ENCODE measurements at places on chromosomes 3 and 15.

DNA sequence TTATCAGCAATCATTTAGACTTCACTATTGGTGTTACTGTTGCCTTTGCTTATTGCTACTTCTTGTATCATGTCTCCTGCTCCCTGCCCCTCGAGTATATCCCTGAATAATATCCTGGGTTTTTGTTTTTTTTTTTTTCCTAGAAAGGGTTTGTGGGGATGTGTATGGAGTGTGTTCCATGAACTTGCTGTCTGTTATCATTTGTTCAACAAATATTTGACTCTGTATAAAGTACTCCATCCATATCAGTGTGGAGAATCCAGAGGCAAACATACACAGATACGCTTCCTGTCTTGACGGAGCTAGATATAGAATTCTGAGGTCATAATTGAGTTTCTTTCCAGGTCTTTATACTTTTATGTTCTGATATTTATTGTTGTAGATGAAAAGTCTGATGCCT, 31.8 kb upstream of the GOLGA6L9 start:
- DNase-seq, result no peak

- DNase-seq, result peak; percentile 30
Measured at GRCh38 chr15:68783226-68784058, 37.3 kb downstream of the ANP32A start.

GRCh38 chr3:133136114-133137041, 98.2 kb downstream of the TMEM108 start:
- no peak for DNase-seq

DNA sequence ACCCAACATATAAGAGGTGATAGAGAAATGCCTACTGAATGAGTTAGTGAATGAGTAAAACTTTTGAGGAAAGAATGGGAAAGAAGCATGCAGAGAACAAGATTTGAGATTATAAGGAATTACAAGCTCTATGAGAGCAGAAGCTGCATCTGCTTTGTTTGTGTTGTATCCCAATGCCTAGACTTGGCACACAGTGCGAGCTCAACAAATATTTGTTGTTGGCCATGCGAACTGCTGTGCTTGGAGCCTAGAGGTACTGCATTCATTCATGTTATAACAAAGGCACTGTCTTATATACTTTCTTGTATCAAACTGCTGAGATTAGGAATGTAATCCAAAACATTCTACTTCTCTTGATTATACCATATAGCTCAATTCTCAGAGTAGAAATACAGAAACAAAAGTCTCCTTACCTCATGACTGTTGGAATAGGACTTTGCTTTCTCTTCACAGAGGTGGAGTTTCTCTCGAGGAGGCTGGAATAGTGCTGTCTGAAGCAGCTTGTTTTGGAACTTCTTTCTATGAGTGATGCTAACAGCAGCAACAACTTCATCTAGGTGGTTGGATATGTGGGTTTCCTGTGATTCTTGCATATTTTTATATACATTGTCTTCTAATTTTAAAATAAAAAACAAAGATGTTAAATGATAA, 21.1 kb downstream of the TTC23 start:
- DNase-seq, result no peak

DNA sequence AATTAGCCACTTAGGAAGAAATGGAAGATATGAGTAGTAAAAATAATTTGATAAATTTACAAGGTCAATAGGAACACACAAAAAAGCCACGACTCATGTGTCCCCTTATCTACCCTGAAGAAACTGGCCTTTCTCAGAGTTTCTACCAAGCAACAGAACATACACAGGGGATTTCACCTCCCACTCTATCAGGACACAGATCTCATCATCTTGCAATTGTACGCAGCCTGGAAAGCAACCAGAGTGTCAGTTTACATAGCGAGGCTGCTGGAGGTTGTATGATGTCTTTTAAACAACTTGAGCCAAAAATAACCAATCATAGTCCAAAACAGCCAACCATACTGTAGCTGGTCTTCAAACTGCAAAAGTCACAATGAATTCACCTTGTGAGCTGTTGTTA, 19.7 kb upstream of the LMOD3 start:
- no peak for DNase-seq

- no peak for DNase-seq
Measured at GRCh38 chr3:88863196-88863595, 244.2 kb upstream of the EPHA3 start.

GRCh38 chr3:170178651-170179050, 2.9 kb downstream of the PHC3 start:
- DNase-seq, result peak; percentile 52

- no peak for DNase-seq
Measured at GRCh38 chr3:136869282-136869681, 7.3 kb downstream of the NCK1 start.

GRCh38 chr3:188553569-188553968, 399.6 kb downstream of the LPP start:
- DNase-seq, result no peak

DNA sequence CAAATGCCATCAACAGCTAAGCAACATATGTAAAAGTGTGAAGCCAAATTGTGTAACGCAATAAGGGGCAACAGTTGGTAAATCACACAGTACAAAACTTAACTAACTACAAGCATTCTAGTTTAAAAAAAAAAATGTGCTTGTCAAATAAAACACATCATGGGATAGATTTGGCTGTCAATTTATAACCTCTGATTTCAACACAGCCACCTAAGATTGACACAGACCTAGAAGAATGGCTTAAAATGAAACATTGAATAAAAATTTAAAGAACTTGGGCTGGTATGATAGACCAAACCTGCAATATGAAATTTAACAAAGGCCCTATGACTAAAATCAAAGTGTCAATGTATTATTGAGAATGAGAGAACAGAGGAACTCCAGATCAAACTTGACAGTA, 148.4 kb downstream of the NR1I2 start:
- DNase-seq, result no peak

- no peak for DNase-seq
Measured at GRCh38 chr15:40489274-40490175, 18.7 kb downstream of the CHST14 start.

DNA sequence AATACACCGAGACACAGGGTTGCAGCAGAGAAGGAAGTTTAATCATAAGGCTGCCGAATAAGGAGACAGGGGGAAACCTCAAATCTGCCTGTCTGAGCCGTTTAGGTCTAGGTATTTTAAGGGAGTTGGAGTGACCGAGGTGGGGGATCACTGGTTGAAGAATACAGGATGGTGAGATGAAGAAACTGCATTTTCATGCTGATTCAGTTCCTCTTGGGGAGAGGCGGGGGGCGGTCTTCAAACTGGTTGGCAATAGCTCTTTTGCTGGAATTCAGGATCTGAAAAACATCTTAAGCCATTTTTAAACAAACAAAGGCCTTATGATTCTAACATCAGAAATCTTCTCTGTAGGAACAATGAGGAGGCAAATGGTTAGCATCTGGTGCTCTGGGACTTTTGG, 699.5 kb upstream of the CFAP20DC start:
- DNase-seq, result no peak

DNA sequence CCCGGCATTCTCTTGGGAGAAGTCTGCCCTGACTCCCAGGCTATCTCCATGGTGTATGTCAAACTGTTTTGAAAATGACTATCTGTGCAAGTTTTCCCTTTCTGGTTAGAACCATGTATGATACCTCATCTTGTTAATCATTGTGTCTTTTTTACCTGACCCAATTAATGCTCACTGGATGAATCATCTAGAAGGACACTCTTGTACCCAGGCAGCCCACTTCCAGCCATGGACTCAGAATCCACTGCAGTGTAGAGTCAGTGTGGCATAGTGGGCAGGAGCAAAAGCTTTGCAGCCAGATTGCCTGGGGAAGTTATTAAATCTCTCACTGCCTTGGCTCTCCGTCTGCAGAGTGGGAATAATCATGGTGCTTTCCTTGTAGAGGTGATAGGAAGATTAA, 1.2 kb downstream of the FAM3D start:
- DNase-seq, result no peak

- no peak for DNase-seq
Measured at GRCh38 chr3:79236496-79236895, 531.3 kb downstream of the ROBO1 start.

DNA sequence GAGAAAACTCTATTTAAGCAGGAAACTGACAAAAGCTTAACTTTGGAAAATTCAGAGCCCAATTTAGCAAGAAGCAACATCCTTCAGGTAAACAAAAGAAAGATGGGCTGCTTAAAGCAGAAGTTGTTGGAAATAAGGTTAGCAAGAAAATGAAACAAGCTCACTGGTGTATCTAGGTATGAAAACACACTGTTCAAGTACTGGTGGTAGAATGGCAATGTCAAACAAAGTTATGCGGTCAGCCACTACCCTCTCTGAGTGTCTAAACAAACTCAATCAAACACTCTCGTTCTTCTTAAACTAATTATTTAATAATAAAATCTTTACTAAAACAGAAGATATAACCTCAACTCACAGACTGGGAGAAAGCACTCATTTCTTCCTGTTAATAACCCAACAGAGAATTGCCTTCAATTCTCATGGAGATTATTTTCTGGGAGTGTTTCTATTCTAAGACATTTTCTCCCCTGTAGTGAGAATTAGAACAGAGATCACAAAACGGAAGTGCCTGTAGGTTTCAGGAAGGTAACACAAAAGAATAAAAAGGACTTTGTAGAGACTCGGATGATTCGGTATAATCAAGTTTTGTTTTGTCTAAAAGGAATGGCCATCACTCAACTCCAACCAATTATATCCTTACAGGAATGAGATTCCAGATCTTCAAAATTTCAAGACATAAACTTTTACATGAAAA, 28.9 kb downstream of the PRICKLE2 start:
- DNase-seq, result no peak

GRCh38 chr3:139893267-139893962, 41.6 kb upstream of the CLSTN2 start:
- DNase-seq, result no peak

DNA sequence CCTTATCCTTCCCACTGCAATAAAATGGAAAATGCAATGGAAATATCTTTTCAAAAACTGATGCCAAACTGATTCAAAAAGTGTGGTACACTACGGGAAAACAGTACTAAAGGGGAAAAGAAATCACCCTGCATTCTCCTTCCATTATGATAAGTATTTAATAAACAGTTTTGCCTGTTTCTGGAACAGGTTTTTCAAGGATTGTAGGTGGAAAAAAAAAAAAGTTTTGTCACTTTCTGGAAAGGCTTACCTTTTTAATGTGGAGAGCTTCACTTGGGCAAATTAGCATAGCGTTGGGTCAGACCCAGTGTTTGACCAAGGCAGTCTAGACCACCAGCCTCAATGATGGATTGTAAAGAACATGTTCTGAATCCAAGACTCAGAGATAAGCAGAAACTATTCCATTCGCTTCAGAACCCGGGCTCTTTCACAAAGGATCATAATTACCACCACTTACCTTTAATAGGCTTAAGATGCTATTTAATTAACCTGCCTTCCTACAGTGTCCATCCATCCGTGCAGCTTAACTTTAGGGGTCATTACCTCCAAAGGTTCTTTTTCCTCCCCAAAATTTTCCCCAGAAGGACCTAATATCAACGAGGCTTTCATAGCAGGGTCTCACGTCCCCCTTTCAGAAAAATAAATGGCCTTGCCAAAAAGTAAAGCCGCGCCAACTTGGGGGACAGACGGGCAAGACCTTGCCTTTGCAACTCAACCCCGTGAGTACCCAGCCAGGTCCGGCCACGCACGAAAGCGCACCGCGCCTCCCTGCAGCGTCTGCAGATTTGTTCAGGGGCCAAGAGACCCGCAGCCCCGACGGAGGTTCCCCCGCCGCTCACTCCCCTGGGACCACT, 1.0 kb downstream of the DCBLD2 start:
- no peak for DNase-seq

DNA sequence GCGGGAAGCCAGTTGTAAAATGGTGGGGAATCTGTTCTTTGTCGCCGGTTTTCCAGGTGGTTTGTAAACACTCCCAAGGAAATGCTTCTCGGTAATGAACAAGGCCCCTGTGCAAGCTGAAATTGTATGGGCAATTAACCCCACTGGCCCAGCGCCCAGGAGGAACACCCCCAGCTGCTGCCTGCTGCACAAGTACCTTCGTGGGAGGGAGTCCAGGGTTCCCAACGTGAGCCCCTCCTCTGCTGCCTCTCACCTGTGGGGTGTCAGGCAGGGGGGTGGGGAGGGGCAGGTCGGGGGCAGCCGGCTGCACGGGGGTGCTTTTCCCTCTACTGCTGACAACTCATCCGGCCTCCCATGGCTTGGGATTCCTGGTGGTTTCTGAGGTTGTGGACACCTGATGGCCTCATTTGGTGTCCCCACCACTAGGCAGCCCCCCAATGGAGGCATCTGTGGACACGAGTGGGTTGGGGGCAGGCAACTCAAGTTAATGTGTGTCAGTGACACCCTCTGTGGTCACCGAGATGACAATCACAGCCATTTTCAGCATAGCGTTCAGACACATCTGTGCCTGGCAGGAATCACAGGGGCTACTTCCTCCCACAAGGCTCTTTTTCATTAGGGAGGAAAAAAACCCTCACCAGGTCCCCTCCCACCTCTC, 35.6 kb upstream of the PRR23E start:
- no peak for DNase-seq

- DNase-seq, result no peak
Measured at GRCh38 chr3:169133178-169134161, 530.0 kb downstream of the MECOM start.

DNA sequence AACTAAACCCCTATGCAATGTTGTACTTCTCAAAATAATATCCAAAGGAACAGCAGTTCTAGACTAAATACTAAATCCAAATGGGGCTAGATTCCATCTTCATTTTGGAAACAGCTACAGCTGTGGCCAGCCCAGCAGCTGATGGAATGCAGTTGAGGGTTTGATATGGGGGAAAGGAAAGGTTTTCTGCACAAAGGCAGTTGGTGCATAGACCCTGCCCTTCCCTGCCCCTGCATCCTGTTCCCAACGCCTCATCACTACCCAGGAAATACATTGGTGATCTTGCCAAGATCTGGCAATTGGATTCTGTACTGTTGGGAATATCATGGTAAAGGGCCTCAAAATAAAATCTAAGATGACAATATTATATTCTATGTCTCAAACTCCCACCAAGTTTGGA, 43.9 kb downstream of the DTWD1 start:
- DNase-seq, result no peak

DNA sequence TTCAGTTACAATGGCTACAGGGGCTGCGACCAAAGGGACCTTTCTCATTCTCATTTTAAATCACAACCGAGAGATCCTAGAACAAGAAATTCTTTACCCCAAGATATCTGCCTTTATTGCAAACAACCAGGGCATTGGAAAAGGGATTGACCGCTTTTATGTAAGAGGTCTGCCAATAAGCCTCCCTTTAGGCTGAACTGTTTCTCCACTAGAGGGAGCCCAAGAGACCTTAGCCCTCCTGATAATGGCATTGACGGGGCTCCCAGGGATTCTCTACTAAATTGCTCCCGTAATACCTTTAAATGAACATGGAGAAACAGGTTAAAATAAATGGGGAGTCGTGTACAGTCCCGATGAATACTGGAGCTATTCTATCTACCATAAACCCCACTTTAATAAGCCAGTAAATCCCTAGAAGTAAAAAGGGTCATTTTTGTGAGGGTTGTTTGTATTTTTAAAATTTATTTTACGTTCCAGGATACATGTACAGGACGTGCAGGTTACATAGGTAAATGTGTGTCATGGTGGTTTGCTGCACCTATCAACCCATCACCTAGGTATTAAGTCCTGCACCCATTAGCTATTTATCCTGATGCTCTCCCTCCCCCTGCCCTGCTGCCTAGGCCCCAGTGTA, 7.5 kb upstream of the IGSF10 start:
- DNase-seq, result no peak

GRCh38 chr3:14699643-14700042, 24.7 kb downstream of the C3orf20 start:
- DNase-seq, result no peak
